Mammary epithelial cell (primary cell): ENCODE measurements at places on chromosomes 1 and 21. TPM values are rescaled to one million over a fixed set of nuclear protein-coding genes. Genes with fewer than 3 reads are reported as not detected.

The SMCP gene
- not detected for total RNA-seq

GRCh38 chr1:28592321-28593071 is 431 bp downstream of the RAB42 start:
- no peak for DNase-seq

DNA sequence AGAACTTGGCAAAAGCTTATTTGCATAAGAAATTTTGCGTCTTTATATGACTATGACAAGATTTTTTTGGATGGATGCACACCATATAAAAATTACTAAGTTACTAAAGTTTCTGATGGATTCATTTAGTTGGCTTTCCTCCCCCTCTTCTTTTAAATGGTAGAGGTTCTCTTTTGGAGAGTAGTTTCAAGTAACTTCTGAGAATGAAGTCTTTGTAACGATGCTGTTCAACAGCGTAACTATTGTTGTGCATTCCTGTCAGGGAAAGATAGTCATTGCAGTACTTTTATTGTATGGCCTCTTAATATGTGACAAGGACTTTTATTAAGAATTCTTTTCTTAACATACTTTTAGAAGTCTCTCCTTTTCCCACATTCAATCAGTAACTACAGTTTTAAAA is 16.0 kb downstream of the NFIA start:
- DNase-seq, result no peak

DNA sequence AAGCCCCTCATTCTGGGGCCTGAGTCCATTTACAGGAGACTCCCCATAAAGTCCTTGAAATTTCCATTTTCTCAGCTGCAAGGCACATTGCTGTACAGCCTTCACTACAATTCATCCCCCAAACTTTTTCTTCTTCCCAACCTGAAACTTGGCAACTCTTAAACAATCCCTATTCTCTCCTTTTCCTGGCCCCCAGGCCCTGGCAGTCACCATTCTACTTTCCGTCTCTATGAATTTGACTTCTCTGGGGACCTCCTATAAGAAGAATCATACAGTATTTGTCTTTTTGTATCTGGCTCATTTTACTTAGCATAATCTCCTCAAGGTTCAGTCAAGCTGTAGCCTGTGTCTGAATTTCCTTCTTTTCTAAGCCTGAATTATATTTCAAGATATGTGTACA is 332.9 kb downstream of the PCP4 start:
- no peak for DNase-seq
